ENCODE measurements at places on chromosomes 3 and 15.

DNA sequence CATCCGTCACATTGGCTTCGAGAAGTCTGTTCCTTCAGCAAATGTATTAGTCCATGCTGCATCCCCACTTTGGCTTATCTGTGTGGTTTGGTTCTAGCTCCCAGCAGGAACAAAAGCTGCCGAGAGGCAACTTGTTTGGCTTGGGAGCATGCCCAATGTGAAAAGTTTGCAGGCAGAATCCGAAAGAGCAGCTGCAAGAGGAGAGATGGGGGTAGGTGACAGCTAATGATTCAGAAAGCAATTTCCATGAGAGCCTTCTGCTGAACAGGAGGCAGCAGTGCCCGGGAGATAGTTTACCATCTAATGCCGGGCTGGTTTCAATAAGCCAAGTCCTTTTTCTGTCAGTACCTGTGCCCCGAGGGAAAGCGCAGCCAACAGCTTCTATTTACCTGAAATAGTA, 60.2 kb downstream of the GRM7 start:
- no peak for DNase-seq

- no peak for DNase-seq
Observed at GRCh38 chr15:29475096-29475495, 205.5 kb upstream of the NSMCE3 start.

GRCh38 chr15:65595960-65596359, 15.0 kb downstream of the INTS14 start:
- DNase-seq: peak; percentile 15

GRCh38 chr3:159238646-159239045, 436.8 kb downstream of the MFSD1 start:
- DNase-seq: no peak

DNA sequence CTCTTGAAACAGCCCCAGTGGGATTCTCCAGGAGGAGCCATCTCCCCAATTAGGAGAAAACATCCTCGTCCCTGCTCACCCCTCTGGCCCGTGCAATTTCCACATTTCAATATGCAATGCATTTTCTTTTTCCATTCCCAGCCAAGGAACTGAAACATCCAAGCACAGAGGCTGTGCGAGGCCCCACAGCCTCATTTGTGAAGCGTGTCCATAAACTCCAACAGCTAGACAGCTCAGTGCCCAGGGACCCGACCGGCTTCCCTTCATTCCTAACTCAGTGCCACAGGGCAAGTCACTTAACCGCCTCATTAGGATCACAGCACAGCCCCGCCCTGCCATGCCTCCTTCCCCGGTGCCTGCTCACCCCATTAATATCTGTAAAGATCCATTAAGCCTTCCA, 204.2 kb upstream of the IGF1R start:
- DNase-seq: no peak

DNA sequence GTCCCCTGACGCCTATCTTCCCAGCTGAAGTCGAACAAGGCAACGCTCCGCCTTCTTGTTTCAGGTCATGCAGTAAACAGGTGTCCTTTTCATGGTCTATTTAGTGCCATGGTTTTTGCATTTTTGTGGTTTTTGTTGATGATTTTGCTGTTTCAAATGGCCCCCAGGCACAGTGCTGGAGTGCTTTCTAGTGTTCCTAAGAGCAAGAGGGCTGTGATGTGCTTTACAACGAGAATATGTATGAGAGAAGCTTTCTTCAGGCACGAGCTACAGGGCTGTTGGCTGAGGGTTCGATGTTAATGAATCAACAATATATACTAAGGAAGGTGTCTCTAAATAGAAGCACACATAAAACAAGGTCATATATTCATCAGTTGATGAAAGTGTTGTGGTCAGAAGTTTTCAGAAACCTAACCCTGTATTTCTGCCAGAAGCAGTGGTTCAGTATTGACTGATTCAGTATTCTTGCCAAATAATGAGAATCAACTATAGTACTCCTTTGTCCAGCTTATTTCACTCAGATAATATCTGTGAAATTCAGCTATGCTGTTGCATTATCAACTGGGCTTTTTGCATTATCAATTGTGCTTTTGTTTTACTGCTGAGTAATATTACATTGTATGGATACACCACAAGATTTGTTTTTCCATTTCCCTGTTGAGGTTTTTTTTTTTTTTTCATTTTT, 18.5 kb downstream of the LIMD1 start:
- DNase-seq: no peak

DNA sequence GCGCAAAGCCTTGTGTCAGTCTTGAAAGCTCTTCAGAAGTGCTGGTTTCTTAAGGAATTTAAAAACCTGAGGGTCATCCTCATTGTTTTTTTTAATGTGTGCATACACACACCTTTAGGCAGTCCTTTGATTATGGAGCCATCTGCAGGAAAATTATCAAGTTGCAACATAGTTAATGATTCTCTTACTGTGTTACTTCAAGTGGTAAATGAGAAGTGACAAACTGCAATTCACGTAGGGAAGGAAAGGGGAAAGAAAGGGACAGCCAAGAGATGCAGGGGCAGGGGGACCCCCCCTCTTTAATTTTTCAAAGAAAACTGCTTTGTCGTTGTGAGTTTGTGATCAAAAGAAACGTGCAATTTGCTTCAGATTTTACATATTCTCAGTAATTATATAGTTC, 162.4 kb upstream of the CGNL1 start:
- peak; percentile 63 for DNase-seq

- DNase-seq: no peak
Observed at GRCh38 chr15:60373327-60373726, 24.5 kb downstream of the ANXA2 start.

GRCh38 chr3:79769229-79769628, 1.4 kb upstream of the ROBO1 start:
- no peak for DNase-seq

GRCh38 chr3:182058488-182058887, 346.8 kb downstream of the SOX2 start:
- no peak for DNase-seq

- DNase-seq: peak; percentile 53
Observed at GRCh38 chr15:87873516-87873915, 383.0 kb downstream of the NTRK3 start.

DNA sequence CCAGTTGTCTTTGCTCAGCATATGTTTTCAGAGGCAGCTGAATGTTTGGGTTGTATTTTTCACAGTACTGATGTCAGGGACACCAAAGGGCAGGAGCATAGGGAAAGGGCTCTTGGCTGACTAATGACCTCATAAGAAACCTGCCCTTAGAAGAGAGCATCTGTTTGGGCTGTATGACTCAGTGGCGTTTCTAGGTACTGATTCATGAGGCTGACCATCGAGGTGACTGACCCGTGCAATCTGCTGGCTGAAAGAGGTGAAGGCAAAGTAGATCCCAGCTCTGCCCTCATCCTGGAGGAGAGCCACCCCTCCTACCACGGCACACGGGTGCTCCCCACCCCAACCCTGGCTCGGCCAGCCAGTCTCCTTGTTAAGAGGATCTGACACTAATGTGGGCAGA, 8.3 kb downstream of the LMCD1 start:
- DNase-seq: no peak

- peak; percentile 22 for DNase-seq
Observed at GRCh38 chr3:115279939-115280338, 132.9 kb upstream of the ZBTB20 start.

GRCh38 chr15:62450061-62450460, 285.0 kb upstream of the C2CD4B start:
- no peak for DNase-seq

Data from fibroblast of skin of scalp (primary cell).